ENCODE measurements at places on chromosomes 1 and 21.

DNA sequence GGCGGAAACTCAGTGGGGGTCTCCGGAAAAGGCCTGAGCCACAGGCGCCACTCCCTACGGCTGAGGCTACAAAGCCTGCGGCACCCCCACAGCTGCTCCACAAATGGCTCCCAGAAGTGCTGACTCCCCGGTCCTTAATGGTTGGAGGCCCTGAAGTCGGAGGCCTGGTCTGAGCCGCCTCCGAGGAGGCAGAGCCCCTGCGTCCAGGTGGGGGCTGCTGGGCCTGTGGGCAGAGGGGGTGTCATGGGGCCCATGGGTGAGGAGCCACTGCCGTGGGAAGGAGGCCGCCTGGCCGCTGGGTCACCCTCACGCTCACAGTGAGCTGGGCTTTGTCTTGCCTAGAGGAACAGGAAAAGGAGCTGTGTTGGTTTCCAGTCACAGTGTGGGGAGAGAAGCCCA, 12.4 kb upstream of the COL18A1 start:
- H3K27ac ChIP-seq: no peak overlapping the region
- no peaks in the 10 kb centered on the region for H3K36me3 ChIP-seq
- H3K4me3 ChIP-seq: no peak overlapping the region
- DNase-seq: no peak
- H3K27me3 ChIP-seq: peaks cover 7% of the 10 kb centered on the region

DNA sequence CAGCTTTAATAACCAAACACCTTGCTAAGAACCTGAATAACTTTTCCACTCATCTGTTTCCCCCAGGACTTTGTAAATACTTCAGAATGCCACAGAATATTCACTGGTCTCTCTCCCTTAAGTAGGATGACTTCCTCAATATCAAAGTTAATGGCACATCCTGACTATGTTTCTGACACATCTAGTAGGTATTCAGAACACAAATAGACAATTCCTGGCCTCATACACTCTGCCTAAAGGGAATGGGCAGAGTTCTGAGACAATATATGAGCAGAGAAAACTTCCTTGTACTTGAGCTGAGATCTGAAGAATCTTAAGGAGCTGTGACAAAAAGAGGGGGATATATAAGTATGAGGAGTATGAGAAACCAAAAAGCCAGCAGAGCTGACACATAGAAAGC, 34.8 kb downstream of the ANKRD13C start:
- peaks cover 10% of the 10 kb centered on the region for H3K4me1 ChIP-seq
- no peak for DNase-seq
- H3K27ac ChIP-seq: peak overlapping the region; percentile 59

GRCh38 chr1:185239861-185240260, 77.2 kb downstream of the IVNS1ABP start:
- no peak for DNase-seq
- no peaks in the 10 kb centered on the region for H3K27me3 ChIP-seq
- H3K27ac ChIP-seq: no peak overlapping the region
- no peaks in the 10 kb centered on the region for H3K36me3 ChIP-seq
- H3K4me1 ChIP-seq: no peaks in the 10 kb centered on the region
- no peak overlapping the region for H3K4me3 ChIP-seq

DNA sequence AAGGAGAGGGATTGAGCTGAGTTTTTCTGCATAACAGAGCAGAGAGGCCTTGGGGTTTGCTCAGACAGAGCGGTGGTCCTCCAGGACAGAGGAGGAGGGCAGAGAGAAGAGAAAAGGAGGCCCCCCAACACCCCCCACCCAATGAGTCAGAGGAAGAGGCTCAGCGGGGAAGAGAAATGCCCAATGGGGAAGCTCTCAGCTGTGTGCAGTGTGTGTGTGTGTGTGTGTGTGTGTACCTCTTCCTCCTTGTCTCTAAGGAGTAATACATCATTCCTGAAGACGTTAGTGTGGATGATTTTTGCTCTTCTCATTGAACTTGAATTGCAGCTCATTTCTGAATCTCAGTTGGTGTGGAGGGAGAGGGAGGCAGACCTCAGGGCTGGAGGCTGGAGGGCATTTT, 8.7 kb downstream of the TMPRSS3 start:
- H3K27ac ChIP-seq: no peak overlapping the region
- H3K4me3 ChIP-seq: no peak overlapping the region
- no peaks in the 10 kb centered on the region for H3K27me3 ChIP-seq
- no peak for DNase-seq
- H3K4me1 ChIP-seq: no peaks in the 10 kb centered on the region

DNA sequence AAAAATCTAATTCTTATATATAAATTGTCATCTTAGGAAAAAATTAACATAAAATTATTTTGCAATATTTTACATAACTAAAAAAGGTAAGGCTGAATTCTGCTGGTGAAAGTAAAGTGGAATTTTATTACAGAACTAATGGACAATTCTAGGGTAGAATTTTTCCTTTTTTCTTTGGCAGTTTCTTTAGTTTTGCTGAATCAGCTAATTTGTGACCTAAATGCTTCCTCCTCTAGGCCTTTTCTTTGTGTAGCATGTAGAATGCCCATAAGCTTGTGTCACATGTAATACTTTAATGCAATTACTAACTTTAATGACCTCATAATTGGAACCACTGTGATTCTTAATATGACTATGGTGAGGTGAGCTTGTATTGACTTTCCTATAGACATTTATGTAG, 1378.4 kb upstream of the ADGRL4 start:
- H3K36me3 ChIP-seq: no peaks in the 10 kb centered on the region
- DNase-seq: no peak
- H3K4me1 ChIP-seq: peaks cover 6% of the 10 kb centered on the region
- no peak overlapping the region for H3K27ac ChIP-seq

GRCh38 chr1:227910511-227911153, 37.1 kb downstream of the WNT9A start:
- H3K4me1 ChIP-seq: no peaks in the 10 kb centered on the region
- no peaks in the 10 kb centered on the region for H3K27me3 ChIP-seq
- H3K4me3 ChIP-seq: no peak overlapping the region
- no peaks in the 10 kb centered on the region for H3K36me3 ChIP-seq
- DNase-seq: no peak
- no peak overlapping the region for H3K27ac ChIP-seq

GRCh38 chr1:1165485-1165884, 8.2 kb upstream of the TTLL10 start:
- peak overlapping the region; percentile 64 for H3K27ac ChIP-seq
- H3K27me3 ChIP-seq: no peaks in the 10 kb centered on the region
- no peak for DNase-seq
- peaks cover 10% of the 10 kb centered on the region for H3K4me1 ChIP-seq

GRCh38 chr21:28928578-28929420, 63.9 kb downstream of the LTN1 start:
- no peaks in the 10 kb centered on the region for H3K27me3 ChIP-seq
- H3K36me3 ChIP-seq: peaks cover 44% of the 10 kb centered on the region
- H3K27ac ChIP-seq: no peak overlapping the region

GRCh38 chr1:54009406-54009805, 8.6 kb downstream of the LDLRAD1 start:
- no peak for DNase-seq
- no peaks in the 10 kb centered on the region for H3K27me3 ChIP-seq
- H3K27ac ChIP-seq: no peak overlapping the region
- no peaks in the 10 kb centered on the region for H3K36me3 ChIP-seq

DNA sequence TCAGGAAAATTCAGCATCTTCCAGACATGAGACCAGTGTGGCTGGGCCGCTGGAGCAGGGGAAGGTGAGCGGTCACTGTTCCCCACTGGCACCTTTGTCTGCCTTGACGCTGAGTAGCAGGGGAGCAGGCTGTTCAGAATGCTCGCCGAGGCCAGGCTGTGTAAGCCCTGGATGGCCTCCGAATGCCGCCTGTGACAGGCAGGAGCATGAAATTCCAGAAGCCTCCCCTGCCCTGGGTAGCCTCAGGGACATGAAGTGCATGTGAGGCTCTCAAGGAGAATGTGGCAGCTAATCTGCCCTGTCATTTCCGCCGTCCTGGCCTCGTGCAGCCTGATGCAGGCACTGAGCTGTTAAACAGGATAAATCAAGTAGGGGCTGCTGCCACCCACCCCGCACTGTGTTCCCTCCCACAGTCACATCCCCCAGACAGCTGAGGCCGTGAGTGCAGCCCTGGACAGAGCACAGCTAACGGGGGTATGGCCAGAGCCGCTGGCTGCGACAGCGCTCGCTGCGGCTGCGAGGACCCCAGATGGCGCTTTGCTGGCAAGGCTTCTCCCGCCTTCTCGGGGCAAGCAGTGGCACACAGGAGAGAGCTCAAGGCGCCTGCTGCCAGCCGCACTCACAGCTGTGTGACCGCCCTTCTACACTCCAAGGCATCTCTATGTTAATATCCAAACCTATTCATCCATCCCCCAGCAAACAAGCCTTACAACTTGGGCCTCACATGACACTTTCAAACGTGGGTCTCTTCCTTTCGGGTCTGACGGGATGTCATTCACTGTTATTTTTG, 105.0 kb upstream of the COL6A1 start:
- no peak overlapping the region for H3K4me3 ChIP-seq
- H3K27me3 ChIP-seq: no peaks in the 10 kb centered on the region
- peaks cover 21% of the 10 kb centered on the region for H3K4me1 ChIP-seq
- peak; percentile 51 for DNase-seq

DNA sequence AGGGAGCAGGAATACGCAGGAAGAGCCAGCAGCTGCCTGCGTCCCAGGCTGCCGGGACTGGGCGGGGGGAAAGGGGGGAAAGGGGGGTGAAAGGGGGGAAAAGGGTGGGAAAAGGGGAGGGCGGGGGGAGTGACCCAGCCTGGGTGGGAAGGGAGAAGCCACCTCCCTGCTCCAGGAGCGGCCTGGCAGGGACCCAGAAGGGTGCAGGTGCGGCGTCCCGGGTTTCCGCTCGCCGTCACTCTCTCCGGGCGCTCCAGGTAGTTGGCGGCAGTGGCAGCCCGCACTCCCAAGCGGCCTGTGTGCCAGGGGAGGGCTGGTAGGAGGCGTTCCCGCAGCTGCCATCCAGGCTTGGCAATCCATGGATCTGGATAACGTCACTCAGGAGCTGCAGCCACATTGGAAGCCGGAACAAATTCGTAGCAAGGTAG, 141.0 kb upstream of the NGF start:
- H3K4me1 ChIP-seq: no peaks in the 10 kb centered on the region
- H3K27ac ChIP-seq: no peak overlapping the region
- no peak for DNase-seq
